ENCODE measurements at places on chromosomes 4 and X. TPM values are rescaled to one million over a fixed set of nuclear protein-coding genes. Genes with fewer than 3 reads are reported as not detected.

The G6PD gene
- total RNA-seq, result 350 TPM

The MTTP gene
- total RNA-seq, result 0.23 TPM

The NAP1L5 gene
- total RNA-seq, result not detected

The XAGE2 gene
- not detected for total RNA-seq

The SMIM43 gene
- not detected for total RNA-seq

The LAMTOR3 gene
- total RNA-seq, result 78.0 TPM

All from H4 (cell line).